ENCODE measurements at places on chromosomes 7 and 10.

GRCh38 chr10:14533295-14533694, 202.6 kb upstream of the FRMD4A start:
- DNase-seq: no peak

- DNase-seq: no peak
These were observed 4.6 kb downstream of the SOSTDC1 start for GRCh38 chr7:16460789-16461493.

- DNase-seq: no peak
These were observed 156.3 kb downstream of the LCOR start for GRCh38 chr10:96988426-96988825.

- no peak for DNase-seq
These were observed 29.7 kb downstream of the VIPR2 start for GRCh38 chr7:159114981-159115380.

DNA sequence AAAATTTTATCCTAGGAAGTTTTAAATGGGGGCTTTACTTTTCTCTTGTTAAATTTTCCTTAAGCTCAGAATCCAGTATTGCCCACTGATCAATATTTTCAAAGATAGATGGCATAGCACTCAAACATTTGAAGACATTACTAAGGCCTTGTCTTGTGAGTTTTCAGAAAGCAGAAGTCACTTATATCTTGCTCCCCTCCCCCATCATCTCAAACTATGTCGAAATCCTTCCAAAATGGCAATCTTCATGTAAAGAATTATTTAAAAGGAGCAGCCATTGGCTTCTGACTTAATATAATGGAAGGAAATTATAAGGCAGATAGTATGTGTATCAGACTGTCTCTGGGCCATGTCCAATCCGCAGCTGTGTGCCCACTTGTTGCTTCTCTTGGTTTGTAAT, 553.5 kb upstream of the C7orf33 start:
- DNase-seq: no peak

- no peak for DNase-seq
These were observed 633.4 kb upstream of the COBL start for GRCh38 chr7:51949726-51950644.

GRCh38 chr7:36208997-36209813, 56.2 kb downstream of the EEPD1 start:
- DNase-seq: no peak

- no peak for DNase-seq
These were observed 53.9 kb downstream of the NOC3L start for GRCh38 chr10:94308866-94309265.

DNA sequence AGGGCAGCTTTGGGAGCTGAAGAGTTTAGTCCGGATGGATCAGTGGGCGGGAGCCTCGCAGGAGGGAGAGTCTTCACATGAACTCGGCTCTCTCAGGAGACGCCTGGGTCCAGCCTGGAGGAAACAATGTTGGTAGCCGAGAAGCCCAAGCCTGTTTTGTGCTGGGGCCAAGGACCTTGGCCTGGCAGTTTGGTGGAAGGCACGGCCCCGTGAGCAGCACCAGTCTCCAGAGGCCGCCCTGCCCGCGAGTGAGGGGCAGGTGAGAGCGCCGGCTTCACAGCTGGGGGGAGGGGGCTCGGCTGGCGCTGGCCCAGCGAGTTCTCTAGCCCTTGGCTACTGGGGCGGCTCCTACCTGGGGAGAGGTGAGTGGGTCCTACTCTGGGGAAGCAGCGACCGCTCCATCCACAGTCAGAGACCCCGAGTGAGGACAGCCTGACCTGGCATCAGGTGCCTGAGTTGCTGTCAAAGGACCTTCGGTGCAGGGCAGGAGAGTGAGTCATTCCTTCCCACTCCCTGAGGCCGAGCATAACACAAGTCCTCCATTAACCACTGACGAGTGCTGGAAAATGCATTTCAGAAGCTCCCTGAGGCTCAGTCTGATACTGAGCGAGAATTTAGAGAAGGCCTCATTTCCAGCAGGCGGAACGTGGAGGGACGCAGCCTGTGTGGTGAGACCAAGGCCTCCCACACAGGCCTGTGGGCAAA, 89.3 kb upstream of the DIP2C start:
- DNase-seq: no peak

DNA sequence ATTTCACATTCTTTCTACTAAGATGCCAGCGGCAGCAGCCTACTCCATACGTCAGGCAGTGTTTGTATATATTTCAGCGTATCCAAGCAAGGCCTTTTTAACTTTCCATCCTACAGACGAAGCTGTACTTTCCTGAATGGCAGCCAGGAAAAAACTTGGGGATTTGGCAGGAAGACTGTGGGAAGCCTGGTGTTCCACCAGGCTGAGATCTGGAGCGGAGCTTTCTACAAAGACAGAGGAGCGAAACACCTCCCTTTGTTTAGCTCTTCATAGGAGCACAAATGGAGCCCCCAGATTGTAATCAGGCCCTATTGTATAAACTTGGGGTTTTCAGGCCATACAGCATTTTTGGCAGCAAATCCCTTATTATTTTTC, 143.8 kb downstream of the TES start:
- peak; percentile 15 for DNase-seq

GRCh38 chr10:101687071-101687658, 7.8 kb downstream of the FBXW4 start:
- no peak for DNase-seq

DNA sequence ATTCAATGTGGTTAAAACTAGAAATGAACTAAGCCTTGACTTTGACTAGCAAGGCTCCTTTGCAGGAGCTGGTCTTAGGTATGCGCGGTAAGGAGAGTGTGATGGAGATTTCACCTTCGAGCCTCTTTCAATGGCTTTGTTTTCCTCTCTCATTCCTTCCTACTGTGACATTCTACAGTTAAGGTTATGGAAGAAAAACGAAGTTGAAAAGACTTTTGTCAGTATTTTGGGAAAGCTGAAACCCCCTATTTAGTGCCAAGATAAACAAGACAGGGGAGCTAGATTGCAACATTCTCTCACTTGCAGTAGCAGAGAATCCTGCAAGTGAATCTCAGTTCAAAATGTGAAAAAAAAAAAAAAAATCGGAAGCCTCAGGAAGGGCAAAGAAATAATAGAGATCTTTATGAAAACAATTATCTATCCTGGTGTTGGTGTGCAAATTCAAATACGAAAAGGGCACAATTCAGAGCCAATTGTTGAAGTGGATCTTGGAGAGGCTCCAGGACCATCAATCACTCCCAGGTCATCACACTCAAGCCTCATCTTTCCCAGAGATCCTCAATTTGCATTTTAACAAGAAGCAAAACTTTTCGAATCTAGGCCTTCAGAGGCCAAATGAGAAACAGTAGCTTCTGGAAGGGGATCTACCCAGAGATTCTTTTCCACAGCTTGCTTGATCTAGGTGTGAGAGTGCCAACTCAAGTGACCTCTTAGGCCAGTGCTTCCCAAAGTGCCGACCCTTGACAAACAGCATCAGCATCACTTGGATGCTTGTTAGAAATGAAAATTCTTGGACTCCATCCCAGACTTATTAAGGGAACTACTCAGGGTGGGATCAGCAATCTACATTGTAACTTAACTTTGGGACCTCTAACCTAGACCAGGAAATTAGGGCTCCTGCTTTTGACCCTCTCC, 163.8 kb downstream of the INHBA start:
- no peak for DNase-seq

DNA sequence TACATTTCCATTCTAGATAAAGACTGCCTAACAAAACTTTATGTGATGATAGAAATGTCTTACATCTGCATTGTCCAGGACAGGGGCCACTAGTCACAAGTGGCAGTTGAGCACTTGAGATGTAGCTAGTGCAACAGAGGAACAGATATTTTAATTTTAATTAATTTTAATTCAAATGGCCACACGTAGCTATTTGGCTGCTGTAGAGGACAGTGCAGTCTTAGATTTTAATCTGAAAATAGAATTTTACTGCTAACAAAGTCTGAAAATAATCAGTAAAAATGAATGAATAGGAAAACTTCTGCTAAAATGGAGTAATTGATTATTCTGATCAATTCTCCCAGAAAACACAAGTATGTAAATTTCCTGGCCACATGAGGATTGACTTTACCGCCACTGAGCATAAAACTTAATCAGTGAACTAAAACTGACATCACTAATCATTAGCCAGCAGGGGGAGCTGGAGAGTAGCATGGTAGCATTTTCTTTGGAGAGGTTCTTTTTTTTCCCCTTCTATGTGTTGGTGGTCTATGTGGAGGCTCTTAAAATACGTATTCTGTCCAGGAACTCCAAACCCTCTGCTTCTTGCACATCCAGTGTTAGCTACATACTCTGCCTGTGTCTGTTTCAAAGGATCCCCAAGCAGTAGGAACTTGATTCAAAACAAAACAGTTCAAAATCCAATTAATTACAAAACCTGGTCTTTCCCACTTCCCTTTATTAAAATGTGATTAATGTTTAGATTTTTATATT, 52.1 kb downstream of the TSPAN12 start:
- no peak for DNase-seq

DNA sequence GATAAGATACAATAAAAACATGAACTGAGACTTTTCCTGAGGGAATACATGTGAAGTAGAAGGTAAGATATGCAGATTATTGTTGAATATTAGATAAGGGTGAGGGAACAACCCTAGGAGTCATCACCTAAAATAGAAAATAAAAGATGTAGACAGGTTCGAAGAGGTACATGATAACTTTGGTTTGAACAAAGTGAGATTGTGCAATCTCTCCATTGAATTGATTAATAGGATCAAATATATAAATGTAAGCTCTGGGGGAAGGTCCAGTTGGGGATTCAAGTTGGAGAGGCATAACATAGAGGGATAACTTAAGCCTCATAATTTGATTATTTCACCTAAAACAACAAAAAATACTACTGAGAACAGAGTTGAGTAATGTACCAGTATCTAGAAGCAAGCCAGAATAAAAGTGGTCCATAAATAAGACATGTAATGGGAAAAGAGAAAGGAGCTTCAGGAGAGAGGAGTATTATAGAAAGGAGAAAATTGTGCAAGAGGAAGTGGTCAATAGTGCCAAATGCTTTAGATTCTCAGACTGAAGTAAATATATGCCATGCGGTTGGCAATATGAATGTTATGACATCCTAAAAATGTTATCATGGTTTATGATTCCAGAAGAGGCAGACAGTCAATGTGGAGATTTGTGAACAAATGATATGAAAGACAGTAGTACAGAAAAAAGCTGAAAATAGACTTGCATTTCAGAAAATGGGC, 282.3 kb upstream of the CHRM2 start:
- no peak for DNase-seq

GRCh38 chr7:128247640-128248194, 6.6 kb downstream of the LEP start:
- no peak for DNase-seq

DNA sequence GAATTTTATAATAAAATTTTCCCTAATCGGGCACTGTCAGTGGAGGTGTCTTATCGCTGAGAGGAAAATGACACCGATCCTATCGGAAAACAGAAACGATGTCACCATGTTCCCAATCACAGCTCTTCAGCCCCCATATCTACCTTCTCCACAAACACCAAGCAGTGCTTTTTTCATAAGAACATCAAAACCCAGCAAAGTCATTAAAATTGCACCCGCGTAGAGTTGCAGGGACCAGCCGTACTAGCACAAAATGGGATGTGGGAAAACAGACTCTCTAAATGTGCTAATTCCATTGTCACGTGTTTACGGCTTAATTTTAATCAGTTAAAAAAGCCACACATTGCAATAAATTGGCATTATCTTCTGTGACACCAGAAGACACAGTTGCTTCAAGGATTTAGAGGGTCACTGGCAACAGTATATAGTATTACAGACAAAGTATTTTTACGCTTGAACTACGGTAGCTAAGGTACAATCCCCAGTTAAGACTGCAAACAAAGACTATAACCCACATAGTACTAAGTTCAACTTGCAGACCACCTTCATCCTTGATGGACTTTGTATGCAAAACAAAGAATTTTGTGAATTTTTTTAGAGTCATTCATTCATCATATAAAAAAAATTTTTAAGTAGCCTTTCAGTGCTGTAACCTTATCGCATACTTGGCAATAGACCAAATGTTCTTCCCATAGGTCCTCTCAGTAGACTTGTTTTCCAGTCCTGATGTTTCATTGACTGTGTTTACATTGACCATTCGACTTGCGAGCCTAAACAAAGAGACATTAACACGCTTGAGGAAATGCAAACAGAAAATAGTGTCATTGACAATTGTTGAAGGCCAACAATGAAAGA, 116.0 kb downstream of the VTI1A start:
- DNase-seq: no peak

- no peak for DNase-seq
These were observed 28.6 kb downstream of the PON3 start for GRCh38 chr7:95367606-95368005.

- DNase-seq: no peak
These were observed 26.0 kb downstream of the HIP1 start for GRCh38 chr7:75712517-75713361.

DNA sequence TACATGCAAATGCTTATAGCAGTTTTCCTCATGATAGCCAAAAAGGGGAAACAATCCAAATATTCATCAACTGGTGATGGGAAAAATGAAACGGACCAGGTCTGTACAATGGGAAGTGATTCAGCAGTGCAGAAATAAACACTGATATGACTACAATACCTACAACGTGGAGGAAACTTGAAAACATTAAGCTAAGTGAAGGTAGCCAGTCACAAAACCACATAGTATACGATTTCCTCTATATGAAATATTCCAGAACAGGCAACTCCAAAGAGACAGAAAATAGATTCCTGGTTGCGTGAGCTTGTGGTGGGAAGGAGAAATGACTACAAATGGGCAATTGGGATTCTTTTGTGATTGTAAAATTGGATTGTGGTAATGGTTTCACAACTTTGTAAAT, 263.1 kb upstream of the PITRM1 start:
- DNase-seq: no peak

DNA sequence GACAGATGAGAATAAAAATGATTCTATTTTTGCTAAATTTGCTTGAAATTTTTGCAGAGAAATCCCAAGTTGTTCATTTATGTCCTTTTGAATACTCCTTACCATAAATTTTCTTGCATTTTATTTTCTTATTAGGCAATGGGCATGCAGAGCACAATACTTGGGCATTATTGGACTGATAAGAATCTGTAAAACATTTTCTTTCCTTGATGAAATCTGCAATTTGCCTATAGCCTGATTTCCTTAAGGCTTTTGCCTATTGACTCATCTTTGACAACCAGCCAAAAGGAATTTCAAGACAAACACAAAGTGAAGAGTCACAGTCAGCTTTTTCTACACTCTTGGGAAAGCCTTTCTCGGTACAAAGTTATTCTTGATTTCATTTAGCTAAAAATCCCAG, 30.5 kb upstream of the GNAT3 start:
- no peak for DNase-seq

- DNase-seq: no peak
These were observed 56.8 kb upstream of the TMEM229A start for GRCh38 chr7:124089621-124090020.

GRCh38 chr7:36096460-36097095, 56.5 kb upstream of the EEPD1 start:
- DNase-seq: no peak

DNA sequence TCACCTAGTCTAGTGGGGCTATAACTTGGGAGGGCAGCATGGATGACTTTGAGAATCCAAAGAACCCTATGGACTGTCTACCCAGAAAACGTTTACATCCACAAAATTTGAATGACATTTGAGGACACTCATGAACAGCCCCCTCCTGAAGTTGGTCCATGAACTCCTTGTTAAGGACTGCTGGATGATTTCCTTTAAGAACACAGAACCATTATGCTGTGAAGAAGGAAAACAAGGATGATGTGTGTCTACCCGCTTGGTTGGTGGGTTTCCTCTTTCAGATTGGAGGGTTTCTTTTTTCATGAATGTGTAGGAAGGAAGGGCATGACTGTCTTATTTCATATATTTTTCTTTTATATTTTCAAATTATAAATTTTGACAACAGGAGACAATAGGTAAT, 58.3 kb downstream of the ARID5B start:
- DNase-seq: no peak

GRCh38 chr7:159116581-159117339, 27.9 kb downstream of the VIPR2 start:
- no peak for DNase-seq
